ENCODE measurements at places on chromosomes 11 and 22. TPM values are rescaled to one million over a fixed set of nuclear protein-coding genes. Genes with fewer than 3 reads are reported as not detected.

- no peak for DNase-seq
These were observed 2.5 kb downstream of the TALDO1 start for GRCh38 chr11:749731-750130.

Gene ZFP91
- polyA plus RNA-seq = 38.8 TPM

Gene SPI1
- not detected for polyA plus RNA-seq

- DNase-seq = no peak
These were observed 19.3 kb upstream of the BDNF start for GRCh38 chr11:27719546-27719925.

Gene NELL1
- polyA plus RNA-seq = not detected

DNA sequence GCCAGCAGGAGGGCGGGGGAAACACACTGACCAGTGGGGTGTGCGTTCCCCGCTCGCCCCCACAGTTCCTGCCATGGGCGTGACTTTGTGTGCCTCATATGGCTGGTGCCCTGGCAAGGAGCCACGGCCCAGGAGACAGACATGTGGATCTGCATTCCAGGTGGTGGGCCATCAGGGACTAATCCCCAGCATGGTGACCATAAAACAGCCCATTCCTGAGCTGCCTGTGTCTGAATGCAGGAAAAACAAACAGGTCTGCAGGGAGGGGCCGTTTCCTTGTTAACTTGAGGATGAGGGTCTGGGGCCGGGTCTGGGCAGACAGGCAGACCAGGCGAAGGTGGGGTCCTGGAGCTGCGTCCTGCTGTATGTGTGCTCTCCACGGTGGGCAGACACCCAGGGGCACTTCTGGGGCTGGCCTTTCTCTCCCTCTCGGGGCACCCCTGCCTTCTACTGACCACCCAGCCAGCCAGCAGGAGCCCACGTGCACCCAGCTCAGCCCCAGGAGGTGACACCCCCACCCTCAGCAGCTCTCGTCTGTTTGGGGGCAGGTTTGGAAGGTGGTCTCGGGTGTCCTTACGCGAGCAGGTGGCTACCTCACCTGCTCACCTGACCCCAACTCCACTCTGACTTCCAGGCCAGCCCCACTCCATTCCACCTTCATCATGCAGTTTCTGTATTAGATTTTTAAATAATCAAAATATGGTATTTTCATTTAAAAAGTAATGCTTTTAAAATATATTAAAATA is 120.3 kb downstream of the KCNQ1OT1 start:
- no peak for DNase-seq

Gene IL18BP
- polyA plus RNA-seq = 2.2 TPM

Gene FOLR3
- polyA plus RNA-seq = 0.25 TPM

DNA sequence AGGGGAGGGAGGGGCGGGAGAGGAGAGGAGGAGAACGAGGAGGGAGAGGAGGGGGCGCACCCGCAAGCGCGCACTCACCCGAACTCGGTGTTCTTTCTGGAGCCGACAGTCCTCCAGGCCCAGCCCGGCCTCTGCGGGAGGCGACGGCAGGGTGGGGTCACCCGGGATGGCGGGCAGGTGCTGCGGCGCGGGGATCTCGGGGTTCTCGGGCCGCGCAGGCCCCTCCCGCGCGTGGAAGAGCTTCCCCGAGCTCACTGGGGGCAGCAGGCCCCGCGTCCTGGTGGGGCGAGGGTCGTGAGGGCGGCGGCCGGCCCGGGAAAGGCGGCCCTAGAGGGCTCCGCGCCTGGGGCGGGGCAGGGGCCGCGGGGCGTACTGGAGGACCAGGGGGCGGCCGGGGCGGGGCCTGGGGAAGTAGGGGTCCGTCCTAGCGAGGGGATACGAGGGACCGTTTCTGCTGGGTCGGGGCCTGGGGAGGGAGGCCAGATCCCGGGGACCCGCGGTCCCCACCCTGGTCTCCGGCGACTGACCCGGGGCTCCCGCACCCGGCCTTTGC is 5.2 kb downstream of the LMNTD2 start:
- no peak for DNase-seq

DNA sequence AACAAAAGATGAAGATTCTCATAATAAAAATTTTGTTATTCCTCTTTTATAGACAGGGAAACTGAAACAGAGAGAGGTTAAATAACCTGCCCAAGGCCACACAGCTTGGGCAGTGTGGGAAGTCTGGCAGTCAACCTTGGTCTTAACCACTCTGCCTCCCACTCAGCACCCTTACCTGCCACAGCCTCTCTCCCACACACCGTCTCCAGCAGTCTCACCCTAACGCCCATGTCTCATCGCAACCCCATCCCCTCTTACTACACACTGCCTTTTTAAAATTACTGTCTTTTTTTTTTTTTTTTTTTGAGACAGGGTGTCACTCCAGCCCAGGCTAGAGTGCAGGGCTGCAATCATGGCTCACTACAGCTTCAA is 25.0 kb downstream of the ARRB1 start:
- no peak for DNase-seq

GRCh38 chr11:8777907-8778767 is 95.5 kb downstream of the RPL27A start:
- DNase-seq = no peak

DNA sequence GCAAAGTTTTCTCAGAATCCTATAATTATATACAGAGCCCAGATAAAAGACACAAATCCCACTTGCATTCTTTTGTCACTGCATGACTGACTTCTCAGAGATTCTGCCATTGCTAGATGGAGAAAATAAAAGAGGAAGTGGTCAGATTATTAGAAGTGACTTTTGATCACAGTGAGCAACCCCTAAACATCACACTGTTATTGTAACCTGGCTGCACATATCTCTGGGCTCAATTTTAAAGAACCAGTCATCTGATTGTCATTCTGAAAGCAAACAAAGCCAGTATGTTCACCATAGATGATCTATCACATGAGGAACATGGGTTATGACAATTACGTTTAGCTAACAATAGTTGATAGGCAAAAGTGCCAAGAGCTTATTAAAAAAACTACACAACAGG is 47.8 kb downstream of the COPB1 start:
- no peak for DNase-seq

DNA sequence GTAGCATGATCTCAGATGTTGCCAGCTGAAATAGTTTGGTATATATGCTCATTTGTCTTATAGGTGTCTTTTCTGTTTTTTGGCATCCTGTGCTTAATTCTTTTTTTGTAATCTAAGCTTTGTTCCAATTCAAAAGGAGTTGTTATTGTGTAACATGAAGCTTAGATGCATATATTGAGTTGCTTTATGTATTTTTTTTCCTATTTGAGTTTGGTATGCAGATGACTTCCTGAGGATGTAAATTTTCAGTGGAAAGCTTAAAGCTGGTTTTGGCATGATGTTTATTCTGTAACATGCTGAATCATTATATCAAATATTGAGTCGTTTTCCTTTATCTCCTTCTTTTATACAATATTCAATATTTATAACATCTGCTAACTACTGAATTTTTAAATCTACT is 69.4 kb downstream of the DDX10 start:
- no peak for DNase-seq

DNA sequence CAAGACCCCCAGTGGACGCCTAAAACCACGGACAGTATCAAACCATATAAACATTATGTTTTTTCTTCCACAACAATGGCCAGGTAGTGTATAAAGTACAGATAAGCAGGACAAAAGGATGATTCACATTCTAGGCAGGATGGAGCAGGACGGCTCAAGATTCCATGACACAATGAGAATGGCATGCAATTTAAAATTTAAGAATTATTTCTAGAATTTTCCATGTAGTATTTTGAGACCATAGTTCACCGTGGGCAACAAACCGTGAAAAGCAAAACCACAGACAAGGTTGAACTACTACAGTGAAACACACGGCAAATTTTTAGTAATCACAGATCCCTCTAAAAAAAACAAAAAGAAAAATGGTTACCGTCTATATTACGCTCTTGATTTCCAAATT is 7.5 kb downstream of the NARS2 start:
- no peak for DNase-seq

Gene NXPE4
- polyA plus RNA-seq = not detected

GRCh38 chr11:80196932-80197554 is 756.2 kb upstream of the TENM4 start:
- DNase-seq = no peak

DNA sequence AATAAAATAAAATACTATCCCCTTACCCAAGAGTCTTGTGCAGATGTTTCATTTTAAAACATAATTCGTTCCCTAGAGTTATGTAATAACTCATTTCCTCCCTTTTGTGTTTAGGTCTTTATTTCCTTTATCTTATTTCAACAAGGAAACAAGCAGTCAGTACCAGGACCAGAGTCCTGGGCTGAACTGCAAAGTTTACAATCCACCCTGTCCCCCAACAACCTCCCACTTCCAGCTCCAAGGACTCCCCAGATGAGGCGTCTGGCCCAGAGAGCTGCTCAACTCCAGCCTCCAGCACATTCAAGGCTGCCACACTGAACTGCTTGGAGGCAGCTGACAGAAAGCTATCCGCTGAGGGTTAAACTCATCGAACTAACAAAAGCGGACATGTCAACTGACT is 4.5 kb downstream of the POLDIP3 start:
- DNase-seq = no peak

All from AG04450 (cell line).